ENCODE measurements at places on chromosomes 7 and 10.

DNA sequence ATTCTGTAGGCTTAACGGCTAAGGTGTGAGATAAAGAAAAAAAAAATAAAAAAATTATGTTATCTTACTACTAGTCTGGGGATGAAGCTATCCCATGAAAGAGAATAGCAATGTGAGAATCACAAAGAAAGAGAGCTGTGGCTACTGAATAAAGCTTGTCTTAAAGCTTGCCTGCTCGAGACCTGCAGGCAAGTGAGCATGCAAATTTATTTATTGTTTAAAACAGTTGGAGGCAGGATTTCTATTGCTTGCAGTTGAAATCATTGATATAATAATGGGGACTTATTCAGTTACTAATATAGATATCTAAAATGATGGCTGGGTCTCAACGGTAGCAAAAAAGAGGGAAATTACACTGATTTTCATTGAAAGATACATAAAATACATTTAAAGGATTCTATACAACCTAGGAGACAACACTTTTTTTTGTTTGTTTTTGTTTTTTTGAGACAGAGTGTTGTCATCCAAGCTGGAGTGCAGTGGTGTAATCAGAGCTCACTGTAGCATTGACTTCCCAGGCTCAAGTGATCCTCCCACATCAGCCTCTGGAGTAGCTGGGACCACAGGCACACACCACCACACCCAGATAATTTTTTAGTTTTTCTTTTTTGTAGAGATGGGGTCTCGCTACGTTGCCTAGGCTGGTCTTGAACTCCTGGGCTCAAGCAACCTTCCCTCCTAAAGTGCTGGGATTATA is 144.5 kb upstream of the FEZF1 start:
- DNase-seq, result no peak
- no peak overlapping the region for H3K27ac ChIP-seq
- no peaks in the 10 kb centered on the region for H3K27me3 ChIP-seq
- H3K4me1 ChIP-seq, result no peaks in the 10 kb centered on the region
- no peak overlapping the region for H3K4me3 ChIP-seq

DNA sequence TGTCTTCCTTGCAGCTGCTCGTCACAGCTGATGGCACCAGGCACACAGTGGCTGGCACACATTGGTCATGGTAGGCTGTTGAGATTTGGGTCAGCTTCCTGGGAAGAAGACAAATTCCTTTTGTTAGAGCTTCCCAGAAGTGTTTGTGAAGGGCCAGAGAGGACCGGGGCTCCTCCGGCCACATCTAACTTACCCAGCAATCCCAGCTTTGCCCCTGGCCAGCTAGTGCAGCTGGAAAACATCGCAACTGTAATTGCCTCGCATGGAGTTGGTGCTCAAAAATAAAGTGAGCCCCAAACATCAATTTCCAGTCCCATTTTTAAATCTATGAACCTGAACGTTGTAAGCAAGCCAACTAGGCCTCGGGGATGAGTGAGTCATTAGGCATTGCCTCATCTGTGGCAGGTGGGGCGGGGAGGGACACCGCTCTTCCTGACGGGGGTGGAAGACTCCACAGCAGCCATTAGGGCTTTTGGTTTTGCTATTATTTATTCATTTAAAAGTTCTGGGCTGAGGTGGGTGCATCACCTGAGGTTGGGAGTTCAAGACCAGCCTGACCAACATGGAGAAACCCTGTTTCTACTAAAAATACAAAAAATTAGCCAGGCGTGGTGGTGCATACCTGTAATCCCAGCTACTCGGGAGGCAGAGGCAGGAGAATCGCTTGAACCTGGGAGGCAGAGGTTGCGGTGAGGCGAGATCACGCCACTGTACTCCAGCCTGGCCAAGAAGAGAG is 12.4 kb downstream of the CPA5 start:
- no peak for DNase-seq
- no peaks in the 10 kb centered on the region for H3K4me1 ChIP-seq
- H3K36me3 ChIP-seq, result no peaks in the 10 kb centered on the region
- H3K27me3 ChIP-seq, result no peaks in the 10 kb centered on the region
- H3K27ac ChIP-seq, result peak overlapping the region; percentile 17
- H3K4me3 ChIP-seq, result no peak overlapping the region

DNA sequence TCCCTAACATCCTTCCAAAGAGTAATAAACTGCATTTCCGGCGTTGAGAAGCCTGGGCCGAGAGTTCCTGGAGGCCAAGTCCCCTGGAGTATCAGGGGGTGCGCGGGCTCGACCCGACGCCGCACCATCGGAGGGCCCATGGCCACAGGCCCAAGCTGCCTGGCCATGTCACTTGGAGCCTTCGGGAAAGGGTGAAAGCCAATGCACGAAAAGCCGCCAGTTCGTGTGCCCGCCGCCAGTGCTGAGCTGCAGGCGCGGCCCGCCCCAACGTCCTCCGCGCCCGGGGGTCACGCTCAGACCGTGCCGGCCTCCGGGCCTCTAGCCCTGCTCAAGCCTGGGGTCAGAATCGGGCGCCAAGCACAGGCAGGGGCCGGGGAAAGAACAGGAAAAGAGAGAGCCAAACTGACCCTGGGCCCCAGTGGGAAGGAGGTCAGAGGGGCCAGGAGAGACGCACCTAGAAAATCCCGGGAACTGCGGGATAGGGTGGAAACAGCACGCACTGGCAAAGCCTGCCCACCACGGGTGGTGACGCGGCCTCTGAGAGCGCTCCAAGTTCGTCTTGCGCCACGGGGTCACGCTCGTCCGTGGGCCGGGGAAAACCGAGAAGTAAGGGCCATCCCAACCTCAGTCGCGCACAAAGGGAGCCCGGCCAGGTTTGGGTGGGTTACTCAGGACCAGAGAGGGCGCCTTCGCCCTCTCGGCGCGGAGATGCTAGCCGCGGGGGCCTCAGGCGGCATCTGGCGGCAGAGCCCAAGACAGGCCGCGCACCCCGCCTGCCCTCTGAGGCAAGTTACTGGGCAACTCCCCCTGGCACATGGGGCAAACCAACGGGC is 4.2 kb upstream of the EBF3 start:
- no peak overlapping the region for H3K4me3 ChIP-seq
- H3K27me3 ChIP-seq, result peaks cover 41% of the 10 kb centered on the region
- H3K27ac ChIP-seq, result no peak overlapping the region
- H3K36me3 ChIP-seq, result peaks cover 3% of the 10 kb centered on the region

- no peak for DNase-seq
- no peak overlapping the region for H3K4me3 ChIP-seq
- no peaks in the 10 kb centered on the region for H3K4me1 ChIP-seq
- no peaks in the 10 kb centered on the region for H3K27me3 ChIP-seq
- peaks cover 57% of the 10 kb centered on the region for H3K36me3 ChIP-seq
- H3K27ac ChIP-seq, result no peak overlapping the region
Observed at GRCh38 chr7:75955331-75955955, 39.0 kb downstream of the TMEM120A start.

DNA sequence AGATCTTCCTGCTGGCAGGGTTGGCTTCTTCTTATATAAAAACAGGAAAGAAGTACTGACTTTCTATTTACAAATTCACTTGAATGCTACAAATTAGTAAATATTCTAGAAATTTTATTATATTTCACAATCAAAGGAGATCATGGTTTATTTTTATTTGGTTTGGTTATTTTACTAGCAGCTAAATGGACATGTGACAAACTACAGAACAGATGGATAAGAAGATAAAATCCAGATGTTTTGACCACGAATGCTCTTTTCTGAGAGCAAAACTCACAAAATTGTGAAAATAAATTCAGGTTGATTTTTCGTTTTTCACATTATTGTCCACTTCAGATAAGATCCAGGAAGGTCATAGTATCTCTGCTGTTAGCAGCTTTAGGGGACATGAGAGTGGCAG is 55.4 kb downstream of the CACNA2D1 start:
- no peaks in the 10 kb centered on the region for H3K36me3 ChIP-seq
- no peaks in the 10 kb centered on the region for H3K27me3 ChIP-seq
- H3K27ac ChIP-seq, result no peak overlapping the region
- DNase-seq, result no peak
- no peaks in the 10 kb centered on the region for H3K4me1 ChIP-seq
- H3K4me3 ChIP-seq, result no peak overlapping the region

DNA sequence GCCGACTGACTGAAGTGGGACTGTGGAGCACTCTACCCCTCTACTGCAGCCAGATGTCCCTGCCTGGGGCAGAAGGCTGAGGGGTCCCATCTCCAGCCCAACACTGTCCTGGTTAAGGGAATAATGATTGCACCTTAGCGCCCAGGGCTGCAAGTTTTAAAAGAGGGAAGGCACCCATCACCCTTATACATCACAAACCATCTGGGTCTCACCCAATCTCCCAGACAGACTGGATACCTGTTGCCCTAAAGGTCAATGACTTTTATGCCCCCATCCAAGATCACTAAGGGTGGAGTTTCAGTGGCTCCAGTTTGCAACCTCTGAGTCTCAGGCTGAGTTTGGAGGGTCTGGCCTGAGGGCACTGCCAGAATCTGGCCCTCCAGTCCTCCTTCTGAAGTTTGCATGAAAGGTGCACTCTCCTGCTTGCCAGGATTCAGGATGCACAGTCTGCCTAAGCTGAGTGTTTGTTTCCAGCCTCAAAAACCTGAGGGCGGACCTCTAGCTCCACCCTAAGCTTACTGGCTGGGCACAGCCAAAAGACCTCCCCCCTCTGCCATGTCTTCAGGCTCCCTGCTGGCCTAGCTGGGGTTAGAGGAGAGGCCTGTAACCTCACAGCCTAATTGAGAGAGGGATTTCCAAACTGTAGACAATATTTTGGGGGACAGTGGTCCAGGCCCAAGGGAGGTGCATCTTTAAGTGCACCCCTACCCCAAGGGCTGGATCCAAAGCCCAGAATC is 2.5 kb upstream of the EMX2 start:
- H3K27me3 ChIP-seq, result peaks cover 88% of the 10 kb centered on the region
- H3K4me3 ChIP-seq, result no peak overlapping the region
- no peak for DNase-seq
- no peaks in the 10 kb centered on the region for H3K36me3 ChIP-seq
- peaks cover 6% of the 10 kb centered on the region for H3K4me1 ChIP-seq
- H3K27ac ChIP-seq, result no peak overlapping the region

- no peaks in the 10 kb centered on the region for H3K4me1 ChIP-seq
- H3K27me3 ChIP-seq, result peaks cover 44% of the 10 kb centered on the region
- no peak overlapping the region for H3K4me3 ChIP-seq
- no peak for DNase-seq
- H3K36me3 ChIP-seq, result peaks cover 13% of the 10 kb centered on the region
Observed at GRCh38 chr10:15474671-15475070, 103.6 kb upstream of the FAM171A1 start.

GRCh38 chr10:103687718-103688117 is 167.7 kb downstream of the SH3PXD2A start:
- H3K36me3 ChIP-seq, result no peaks in the 10 kb centered on the region
- no peak overlapping the region for H3K4me3 ChIP-seq
- H3K27ac ChIP-seq, result no peak overlapping the region
- no peak for DNase-seq

DNA sequence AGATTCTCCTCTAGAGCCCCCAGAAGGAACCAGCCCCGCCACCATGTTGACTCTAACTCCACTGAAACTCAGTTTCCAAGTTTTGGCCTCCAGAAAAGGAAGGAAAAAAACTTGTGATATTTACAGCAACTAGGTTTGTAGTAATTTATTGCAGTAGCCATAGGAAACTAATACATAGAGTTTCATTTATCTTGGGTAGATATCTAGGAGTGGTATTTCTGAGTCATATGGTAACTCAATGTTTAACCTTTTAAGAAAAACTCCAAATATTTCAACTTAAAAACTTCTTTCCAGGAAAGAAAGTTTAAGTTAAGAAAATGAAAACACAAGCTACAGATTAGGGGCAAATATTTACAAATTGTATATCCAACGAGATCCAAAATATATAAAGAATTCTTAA is 576.7 kb downstream of the KCNMA1 start:
- no peaks in the 10 kb centered on the region for H3K4me1 ChIP-seq
- DNase-seq, result no peak
- no peak overlapping the region for H3K27ac ChIP-seq
- no peaks in the 10 kb centered on the region for H3K36me3 ChIP-seq

DNA sequence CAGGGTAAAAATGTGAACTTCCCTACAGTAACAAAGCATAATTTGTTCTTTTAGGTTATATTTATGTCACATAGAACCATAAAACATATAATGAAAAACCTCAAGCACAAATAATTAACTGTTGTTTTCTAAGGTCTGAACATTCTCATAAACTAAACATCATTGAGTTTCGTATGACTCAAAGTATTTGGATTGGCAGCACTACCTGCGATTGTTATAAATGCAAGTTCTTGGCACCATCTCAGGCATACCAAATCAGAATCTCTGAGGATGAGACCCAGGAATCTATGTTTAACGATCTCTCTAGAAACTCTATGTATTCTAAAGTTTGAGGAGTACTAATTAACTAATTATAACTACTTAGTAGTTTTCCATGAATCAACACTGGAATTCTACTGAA is 22.5 kb downstream of the ORC5 start:
- H3K4me3 ChIP-seq, result no peak overlapping the region
- DNase-seq, result no peak
- no peak overlapping the region for H3K27ac ChIP-seq
- H3K27me3 ChIP-seq, result no peaks in the 10 kb centered on the region
- peaks cover 2% of the 10 kb centered on the region for H3K4me1 ChIP-seq

Measured in naive thymus-derived CD8-positive, alpha-beta T cell (primary cell).